ENCODE measurements at places on chromosomes 5 and 9.

DNA sequence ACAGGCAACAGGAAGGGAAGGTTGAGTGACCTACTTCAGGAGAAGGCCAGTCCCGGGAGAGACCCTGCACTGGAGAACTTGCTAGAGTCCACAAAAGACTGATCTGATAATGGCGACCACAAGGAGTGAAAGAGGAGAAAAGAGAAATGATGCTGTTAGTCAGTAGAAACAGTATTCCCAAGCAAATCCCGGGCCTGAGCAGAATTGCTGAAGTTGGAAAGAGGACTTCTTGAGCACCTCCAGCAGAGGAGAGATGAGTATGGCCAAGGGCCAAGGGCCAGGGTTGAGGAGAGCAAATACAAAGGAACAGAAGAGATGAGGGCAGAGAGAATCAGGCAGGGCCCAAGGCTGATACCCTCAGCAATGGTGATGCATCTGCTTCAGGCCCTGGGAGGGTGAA lies 392.2 kb downstream of the EBF1 start:
- no peak for DNase-seq

GRCh38 chr5:72294473-72294872 lies 25.6 kb downstream of the MRPS27 start:
- DNase-seq, result no peak

- DNase-seq, result no peak
Observed at GRCh38 chr9:124361128-124361527, 54.1 kb downstream of the PSMB7 start.

- no peak for DNase-seq
Observed at GRCh38 chr5:156971848-156972525, 9.0 kb upstream of the TIMD4 start.

- no peak for DNase-seq
Observed at GRCh38 chr5:1133510-1134201, 21.8 kb upstream of the SLC12A7 start.

DNA sequence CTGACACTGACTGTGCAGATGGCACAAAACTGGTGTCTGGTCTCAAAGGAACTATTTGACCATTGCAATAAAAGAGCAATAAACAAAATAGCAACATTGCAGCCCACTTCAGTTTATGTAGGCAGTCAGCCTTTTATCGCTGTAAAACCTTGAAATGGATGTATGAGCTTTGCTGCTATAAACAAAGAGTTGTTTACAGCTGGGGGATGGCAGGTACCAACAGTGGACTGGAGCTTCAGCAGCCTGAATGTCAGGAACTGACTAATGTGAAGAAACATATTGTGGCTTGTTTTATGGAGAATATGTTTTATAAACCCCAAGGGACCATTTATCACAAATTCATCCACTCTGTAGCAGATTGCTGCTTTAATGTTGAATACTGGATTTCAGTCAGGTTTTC lies 78.0 kb downstream of the PTPRD start:
- no peak for DNase-seq

GRCh38 chr5:36692791-36693763 lies 86.7 kb downstream of the SLC1A3 start:
- no peak for DNase-seq

DNA sequence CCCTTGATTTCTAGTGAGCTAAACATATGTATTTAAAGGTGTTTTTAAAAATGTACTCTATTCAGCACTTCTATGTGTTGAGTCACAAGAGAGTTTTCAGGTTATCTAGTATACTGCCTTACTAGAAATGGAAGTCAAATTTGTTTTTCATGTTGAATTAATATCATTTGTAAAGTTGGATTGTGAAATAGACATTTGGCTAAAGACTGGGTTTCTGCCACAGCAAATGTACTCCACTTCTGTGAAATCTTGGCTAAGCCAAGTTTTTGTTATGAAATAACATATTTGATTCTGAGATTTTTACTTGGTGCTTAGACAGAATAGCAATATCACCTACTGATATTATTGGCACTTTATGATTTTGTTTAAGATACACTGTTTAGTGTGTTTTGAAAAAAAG lies 106.0 kb downstream of the CWC27 start:
- no peak for DNase-seq

DNA sequence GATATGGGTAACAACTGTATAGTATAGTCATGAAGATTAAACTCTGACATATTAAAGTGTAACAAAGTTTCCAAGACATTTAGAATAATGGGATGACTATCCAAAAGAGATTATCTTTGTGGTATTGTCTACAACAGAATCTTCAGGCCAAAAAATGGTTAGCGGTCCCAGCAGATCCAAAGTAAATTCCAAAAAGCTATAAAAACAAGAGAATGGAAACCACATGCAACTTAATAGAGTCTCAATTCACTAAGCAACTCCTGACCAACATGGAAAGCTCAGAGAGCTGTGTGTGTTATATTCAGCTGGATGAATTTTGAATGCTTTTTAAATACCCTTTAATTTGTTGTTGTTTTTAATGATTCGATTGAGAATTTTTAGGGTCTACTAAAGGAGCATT lies 688.2 kb downstream of the CETN3 start:
- no peak for DNase-seq

- no peak for DNase-seq
Observed at GRCh38 chr5:135436951-135437418, 10.2 kb downstream of the DCANP1 start.

GRCh38 chr9:98807070-98807813 lies at the start of gene GALNT12:
TSS of gene GALNT12 (plus strand) at chr9:98807670. CDS start at chr9:98807699, 29 bp downstream.
- DNase-seq, result no peak

- no peak for DNase-seq
Observed at GRCh38 chr9:98099898-98100297, 19.1 kb downstream of the TRIM14 start.

DNA sequence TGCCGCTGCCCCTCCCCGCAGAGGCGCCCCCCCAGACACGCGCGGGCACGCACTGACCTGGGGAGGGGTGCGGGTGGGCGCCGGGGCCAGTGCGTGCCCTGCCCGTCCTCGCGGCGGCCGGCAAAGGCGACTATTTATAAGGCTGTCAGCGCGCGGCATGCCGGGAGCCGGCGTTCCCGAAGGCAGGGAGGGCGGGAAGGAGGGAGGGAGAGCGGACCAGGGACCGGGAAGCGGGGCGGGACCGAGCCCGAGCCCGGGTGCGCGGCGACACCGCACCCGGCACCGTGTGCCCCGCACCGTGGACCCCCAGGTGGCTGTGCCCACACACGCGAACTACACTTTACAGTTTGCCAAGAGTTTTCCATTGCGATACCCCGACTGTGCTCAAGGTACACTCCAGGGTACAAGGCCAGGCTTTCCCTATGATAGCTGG lies at the start of gene AK1:
Gene AK1 (minus strand): TSS at position 110 of the 433 bp plus-strand sequence. CDS start 3,058 bp downstream, outside the sequence.
- no peak for DNase-seq

DNA sequence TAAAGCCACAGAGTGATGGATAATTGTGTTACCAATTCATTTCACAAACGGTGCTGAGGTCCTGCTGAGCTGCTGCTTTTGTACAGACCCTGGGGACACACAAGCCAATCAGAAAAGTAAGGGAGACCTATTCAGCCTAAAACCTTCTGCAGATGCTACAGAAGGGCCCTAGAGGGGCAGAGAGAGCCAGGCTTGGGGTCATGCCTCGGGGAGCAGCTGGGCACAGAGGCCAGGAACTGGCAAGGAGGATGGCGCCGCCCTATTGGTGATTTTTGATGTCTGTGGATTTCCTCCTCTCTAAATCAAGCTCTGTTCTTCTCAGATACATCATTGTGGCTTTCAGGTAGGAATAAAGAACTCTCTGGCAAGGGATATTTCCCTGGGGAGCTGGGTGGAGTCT lies 181.9 kb downstream of the ZNF462 start:
- DNase-seq, result no peak

- no peak for DNase-seq
Observed at GRCh38 chr9:96186591-96187011, 115.4 kb downstream of the HSD17B3 start.

Data from HL-60 (cell line).